ENCODE measurements at places on chromosomes 12 and 14.
A peak's percentile ranks its signal among the peaks of the same experiment; 100 is the strongest.

- DNase-seq = no peak
Measured at GRCh38 chr12:111192647-111193046, 176.2 kb downstream of the PHETA1 start.

DNA sequence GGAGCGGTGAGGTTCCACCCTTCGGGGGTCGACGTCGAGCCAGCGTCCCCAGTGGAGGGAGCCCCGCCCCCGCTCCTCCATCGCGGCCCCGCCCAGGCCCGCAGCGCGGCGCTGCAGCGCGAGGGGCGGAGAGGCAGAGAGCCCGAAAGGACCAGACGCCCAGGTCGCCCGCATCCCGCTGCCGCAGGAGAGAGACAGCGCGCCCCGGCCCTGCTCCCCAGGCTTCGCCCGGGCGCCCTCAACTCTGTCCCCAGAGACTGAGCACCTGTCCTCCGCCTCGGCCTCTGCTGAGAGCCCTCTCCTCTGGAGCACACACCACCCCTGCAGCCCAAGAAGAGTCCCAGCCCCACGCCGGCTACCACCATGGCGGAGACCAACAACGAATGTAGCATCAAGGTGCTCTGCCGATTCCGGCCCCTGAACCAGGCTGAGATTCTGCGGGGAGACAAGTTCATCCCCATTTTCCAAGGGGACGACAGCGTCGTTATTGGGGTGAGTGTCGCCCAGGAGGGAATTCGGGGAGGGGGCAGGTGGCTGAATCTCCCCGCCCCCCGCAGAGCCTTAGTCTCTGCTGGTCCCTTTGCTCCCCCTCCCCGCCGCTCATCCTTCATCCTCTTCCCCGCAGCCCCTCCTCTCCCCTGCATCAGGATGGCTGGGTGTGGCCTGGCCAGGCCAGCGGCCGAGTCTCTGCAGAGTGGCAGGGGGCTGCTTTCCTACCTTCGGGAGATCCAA lies at the start of gene KIF5A:
Gene KIF5A, plus strand, starts transcription at position 136 of the 732 bp plus-strand sequence. Its CDS starts 228 bp downstream, at position 364.
- DNase-seq = no peak

DNA sequence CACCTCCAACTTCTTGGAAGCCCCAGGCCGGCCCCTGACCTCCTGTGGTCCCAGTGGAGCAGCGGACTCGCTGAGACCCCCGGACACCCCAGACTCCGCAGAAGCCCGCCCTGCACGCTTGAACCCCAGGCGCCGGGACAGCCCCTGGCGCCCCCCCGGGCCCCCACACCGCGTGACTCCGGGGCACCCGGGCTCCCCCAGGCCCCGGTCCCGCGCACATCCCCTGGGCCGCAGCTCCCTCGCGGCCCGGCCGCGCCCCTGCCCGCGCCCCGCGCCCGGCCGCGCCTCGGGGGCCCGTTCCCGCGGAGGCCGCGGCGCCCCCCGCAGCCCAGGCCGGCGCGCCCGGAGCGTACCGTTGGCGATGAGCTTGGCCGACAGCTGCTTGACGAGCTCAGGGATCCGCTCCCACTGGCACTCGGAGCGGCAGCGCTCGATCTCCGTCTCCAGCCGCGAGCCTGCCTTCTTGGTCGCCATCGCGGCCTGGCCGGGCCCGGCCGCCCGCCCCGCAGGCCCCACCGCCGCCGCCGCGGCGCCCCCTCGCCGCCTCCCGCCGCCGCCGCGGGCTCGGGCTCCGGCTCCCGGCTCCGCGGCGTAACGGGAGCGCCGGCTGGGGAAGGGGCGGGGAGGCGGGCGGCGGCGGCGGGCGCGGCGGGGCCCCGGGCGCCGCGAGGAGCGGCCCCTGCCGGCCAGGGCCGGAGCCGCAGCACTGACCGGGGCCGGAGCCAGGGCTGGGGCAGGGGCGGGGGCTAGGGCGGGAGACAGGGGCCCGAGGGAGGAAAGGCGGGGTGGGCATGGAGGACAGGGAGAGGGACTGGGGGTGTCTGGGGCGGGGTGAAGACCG lies at the start of gene TTC7B:
Gene TTC7B, minus strand, starts transcription at position 609 of the 841 bp plus-strand sequence. Its CDS starts 135 bp downstream, at position 474.
- DNase-seq = no peak

DNA sequence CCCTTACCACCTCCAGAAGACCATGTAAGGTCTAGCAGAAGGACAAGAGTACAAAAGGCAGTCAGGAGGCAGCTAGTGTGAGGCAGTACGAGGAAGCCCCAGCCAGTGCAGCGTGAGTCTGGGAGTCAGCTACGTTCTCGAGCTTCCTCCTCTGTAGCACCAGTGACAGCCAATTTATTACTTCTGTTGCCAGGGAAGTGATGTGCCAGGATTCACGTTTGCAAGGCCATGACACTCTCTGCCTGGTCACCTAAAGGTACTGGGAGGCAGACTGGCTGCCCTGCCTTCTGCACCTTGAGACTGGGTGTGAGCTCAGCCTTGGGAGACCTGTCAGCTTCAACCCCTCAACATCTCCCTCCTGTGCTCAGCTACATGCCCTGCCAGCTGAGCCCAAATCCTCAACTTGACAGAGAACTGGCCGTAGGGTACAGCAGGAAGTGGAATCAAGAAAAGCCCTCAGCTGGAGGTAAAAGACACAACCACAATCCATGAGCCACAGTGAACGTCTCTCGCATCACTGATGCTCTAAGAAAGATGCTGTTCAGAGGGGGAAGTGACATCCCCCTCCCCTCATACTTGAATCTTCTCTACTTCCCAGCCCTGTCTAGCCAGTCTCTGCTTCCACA lies 182.5 kb upstream of the RGS6 start:
- no peak for DNase-seq

- no peak for DNase-seq
Measured at GRCh38 chr14:104223101-104224041, 85.0 kb downstream of the KIF26A start.

DNA sequence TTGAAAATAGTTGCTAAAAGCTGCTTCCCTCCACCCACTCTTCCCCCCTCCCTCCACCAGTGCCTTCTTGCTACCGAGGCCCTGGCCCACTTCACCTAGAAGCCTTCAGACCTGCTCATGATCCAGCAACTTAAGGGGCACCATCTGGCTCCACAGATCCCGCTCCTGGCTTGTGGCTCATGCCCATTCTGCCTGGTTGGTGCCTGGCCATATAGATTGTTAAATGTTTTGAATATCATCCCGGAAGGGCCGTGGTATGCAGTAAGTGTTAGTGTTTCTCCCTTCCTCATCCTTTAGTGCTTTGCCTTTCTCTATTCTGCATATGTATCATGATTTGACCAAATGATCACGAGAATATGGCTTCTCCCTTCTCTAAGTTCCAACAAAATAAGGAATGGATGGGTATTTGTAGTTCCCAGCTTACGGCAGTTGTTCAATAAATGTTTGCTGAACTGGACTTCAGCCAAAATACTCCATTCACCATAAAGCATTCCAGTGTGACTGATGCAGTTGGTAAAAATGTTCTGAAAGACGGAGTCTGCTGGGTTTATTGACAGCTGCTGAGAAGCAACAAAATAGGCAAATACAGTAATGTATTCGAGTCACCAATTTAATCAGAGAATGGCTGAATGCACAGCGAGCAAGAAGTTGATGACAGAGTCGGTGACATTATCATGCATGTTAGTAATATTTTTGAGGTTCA lies 30.7 kb downstream of the GRIP1 start:
- DNase-seq = no peak

DNA sequence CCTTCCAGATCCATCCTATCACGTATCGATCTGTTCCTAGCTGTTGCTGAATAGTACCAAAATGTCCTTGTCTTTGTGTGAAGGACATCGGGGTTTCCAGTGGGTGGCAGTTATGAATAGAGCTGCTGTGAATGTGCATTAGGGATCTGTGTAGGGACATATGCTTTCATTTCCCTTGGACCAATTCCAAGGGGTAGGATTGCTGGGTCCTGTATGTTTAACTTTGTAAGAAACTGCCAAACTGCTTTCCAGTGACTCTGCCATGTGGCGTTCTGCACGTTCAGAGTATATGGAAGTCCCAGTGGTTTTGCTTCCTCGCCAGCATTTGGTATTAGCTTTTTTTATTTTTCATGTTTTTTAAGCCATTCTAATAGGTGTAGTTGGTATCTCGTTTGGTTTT lies 28.6 kb downstream of the PACS2 start:
- DNase-seq = no peak

DNA sequence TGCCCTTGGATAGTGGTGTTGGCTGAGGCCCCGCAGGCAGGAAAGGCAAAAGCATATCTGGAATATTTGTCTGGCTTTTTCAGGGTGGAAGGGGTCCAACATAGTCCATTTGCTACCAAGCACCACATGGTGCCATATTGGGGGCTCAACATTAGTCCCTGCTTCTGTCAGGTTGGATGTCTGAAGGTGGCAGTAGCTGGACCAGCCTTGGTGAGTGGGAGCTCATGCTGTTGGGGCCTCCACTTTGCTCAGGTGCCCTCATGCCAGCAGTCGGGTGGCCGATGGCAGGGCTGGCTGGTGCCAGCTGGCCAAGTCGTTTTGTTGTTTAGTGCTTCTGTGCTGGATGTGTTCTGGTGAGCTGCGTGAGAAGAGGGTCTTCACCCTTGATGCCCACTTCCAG lies 135.3 kb downstream of the PAPOLA start:
- no peak for DNase-seq

DNA sequence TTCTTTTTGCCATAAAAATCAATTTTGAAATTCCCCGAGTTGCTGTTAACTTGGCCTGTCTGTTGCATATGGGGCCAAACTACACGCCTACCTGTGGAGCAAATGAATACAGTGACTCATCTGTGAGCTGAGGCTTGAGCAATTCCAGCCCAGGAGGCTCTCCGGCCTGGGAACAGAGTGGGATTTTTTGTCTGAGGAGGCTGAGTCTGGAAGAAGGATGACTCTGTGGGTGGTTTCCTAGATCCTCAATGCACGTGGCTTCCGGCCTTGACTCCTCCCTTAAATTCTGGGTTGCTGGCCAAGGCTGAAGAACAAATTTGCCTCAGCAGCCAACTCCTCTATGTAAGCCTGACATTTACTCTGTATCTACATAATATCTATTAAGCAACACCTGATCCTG lies 124.1 kb downstream of the SSPN start:
- peak; percentile 83 for DNase-seq

GRCh38 chr12:82842480-82842879 lies 155.8 kb downstream of the TMTC2 start:
- no peak for DNase-seq

DNA sequence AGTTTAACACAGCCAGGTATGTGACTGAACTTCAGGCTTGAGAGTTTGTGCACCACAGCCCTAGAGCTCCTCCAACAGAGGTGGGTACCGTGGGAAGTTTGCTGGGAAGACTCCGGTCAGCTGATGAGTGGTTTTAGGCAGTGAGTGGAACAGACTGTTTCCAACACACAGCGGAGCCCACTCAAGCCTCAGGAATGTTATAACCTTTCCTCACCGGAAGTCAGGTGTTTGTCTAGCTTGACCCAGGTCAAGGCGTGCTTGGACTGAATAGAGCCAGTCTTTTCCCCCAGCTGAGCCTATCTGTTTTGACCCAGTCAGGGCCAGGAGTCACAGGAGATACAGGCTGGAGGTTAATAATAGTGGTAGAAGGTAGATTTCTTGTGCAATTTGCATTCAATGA lies 138.4 kb upstream of the PARP11 start:
- DNase-seq = no peak

GRCh38 chr12:132629330-132629729 lies 10.8 kb downstream of the P2RX2 start:
- DNase-seq = no peak

DNA sequence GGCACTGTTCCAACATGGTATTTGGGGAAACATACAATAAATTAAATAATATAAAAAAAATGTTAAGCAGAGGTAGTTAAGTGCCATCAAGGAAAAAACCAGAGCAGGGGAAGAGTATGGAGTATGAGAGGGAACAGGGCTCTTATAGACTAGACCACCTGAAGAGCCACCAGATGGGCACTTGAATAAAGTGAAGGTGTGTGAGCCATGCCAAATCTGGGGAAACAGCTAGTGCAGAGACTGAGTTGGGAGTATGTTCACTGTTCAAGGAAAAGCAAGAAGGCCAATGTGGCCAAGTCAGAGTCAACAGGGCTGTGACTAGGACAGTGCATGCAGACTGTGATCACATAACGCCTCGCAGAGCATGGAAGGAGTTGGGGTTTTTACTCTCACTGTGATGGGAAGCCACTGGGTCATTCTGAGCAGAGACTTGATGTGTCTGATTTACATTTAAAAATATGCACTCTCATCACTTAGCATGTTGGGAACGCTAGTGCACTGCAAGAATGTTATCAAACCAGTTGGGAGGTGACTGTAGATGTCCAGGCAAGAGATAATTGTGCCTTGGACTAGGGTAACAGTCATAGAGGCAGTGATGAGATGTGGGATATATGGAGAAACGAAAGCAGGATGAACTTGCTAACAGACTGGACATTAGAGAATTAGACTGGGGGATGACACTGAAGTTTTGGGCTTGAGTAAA lies 25.6 kb downstream of the NDUFA12 start:
- DNase-seq = no peak

DNA sequence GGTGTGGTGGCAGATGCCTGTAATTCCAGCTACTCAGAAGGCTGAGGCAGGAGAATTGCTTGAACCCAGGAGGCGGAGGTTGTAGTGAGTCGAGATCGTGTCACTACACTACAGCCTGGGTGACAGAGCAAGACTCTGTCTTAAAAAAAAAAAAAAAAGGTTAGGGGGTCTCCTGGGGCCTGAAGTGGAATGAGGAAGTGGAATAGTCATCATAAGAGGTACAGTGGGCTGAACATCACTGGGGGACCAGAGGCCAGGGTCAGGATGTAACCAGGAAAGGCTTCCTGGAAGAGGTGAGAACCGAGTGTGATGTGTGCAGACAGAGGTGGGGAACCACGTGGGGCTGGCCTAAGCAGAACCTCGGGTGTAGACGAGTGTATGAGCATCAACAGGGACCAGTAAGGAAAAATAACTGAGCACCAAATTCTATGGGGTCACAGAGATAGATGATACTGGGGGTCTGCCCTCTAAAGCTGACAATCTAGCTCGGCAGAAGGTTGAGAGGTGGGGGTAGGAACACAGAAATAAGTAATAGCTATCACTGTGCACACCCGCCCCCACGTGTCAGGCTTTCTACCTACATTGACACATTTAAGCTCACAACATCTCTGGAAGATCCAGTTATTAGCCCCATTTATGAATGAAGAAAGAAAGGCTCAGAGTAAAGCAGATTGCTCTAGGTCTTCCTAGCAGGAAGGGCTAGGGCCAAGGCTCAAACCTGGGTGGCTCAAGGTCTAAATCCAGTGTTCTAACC lies 5.0 kb upstream of the COX6A1 start:
- DNase-seq = no peak

DNA sequence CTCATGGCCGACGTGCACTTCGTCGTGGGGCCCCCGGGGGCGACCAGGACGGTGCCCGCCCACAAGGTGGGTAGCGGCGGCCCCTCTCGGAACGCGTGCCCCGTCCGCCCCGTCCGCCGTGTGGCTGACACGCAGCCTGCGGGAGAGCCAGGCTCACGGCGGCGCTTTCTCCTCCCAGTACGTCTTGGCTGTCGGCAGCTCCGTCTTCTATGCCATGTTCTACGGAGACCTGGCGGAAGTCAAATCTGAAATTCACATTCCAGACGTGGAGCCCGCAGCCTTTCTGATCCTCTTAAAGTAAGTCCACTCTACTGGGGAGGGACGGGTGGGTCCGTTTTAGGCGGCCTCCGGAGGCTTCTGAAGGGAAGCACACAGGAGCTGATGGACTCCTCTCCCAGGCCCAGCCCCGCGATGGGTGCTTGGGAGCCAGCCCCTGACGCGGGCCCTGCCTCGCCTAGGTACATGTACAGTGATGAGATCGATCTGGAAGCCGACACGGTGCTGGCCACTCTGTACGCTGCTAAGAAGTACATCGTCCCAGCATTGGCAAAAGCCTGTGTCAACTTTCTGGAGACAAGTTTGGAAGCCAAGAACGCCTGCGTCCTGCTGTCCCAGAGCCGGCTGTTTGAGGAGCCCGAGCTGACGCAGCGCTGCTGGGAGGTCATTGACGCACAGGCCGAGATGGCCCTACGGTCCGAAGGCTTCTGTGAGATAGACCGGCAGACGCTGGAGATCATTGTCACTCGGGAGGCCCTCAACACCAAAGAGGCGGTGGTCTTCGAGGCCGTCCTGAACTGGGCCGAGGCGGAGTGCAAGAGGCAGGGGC lies 1.1 kb downstream of the BTBD6 start:
- no peak for DNase-seq

Measured in fibroblast of the conjunctiva (primary cell).